Upper lobe of right lung (tissue), 1 donor: ENCODE measurements at places on chromosomes 7 and 10. TPM values are rescaled to one million over a fixed set of nuclear protein-coding genes. Genes with fewer than 3 reads are reported as not detected.

GRCh38 chr7:52944921-52945320 is 90.5 kb upstream of the POM121L12 start:
- H3K4me3 ChIP-seq, result no peak overlapping the region
- H3K27ac ChIP-seq, result no peak overlapping the region
- H3K36me3 ChIP-seq, result no peaks in the 10 kb centered on the region
- H3K27me3 ChIP-seq, result no peaks in the 10 kb centered on the region

DNA sequence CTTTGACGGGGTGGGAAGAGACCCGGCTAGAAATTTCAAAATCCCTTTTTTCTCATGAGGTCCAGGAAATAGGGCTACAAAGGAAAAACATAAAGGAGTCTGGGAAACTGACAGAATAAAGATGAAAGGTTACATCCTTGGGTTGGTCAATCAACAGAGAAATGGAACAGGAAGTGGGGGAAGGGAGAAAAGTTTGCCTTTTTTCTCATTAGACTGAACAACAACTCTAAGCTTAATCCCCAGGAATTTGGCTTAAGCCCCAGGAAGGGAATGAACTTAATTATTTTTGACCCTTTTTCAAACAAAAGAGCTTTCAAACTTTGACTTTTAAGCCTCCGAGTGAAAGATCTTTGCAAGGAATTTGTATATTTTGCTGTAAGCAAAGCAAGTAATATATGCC is 32.7 kb downstream of the LGI1 start:
- no peaks in the 10 kb centered on the region for H3K4me1 ChIP-seq
- H3K36me3 ChIP-seq, result no peaks in the 10 kb centered on the region
- no peak overlapping the region for H3K27ac ChIP-seq
- DNase-seq, result no peak

GRCh38 chr10:132404169-132404880 is 7.3 kb downstream of the PWWP2B start:
- H3K27ac ChIP-seq, result no peak overlapping the region
- no peak overlapping the region for H3K4me3 ChIP-seq
- peaks cover 21% of the 10 kb centered on the region for H3K36me3 ChIP-seq
- H3K27me3 ChIP-seq, result no peaks in the 10 kb centered on the region

The EPO gene
- total RNA-seq, result not detected

The UCMA gene
- total RNA-seq, result not detected
